ENCODE measurements at places on chromosomes 2 and 18.

DNA sequence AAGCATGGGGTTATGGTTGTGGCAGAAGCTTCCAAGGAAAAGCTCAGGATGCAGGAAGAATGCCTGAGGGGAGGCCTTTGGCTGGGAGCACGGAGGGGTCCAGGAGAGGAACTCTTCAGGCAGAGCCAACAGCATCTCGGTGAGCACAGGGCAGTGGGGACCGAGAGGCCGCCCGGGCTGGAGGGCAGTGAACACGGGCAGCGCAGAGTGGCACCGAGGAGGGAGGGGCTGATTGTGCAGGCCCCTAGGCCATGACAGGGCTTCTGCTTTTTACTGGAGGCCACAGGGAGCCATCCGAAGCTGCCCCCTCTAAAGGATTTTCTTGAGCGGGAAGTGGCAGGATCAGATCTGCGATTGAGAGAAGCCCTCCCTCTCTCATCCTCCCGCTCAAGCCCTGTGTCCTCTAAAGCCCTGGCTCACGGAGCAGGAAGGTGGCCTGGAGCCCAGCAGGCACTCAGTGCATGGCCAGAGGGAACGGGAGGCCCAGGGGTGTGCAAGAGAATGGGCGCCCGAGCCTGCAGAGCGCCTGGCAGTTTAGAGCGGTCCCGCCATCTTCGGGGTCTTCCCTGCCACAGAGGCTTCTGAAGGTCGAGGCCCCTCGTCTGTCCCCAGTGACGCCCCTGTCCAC is 110.0 kb upstream of the STON1 start:
- DNase-seq, result no peak

DNA sequence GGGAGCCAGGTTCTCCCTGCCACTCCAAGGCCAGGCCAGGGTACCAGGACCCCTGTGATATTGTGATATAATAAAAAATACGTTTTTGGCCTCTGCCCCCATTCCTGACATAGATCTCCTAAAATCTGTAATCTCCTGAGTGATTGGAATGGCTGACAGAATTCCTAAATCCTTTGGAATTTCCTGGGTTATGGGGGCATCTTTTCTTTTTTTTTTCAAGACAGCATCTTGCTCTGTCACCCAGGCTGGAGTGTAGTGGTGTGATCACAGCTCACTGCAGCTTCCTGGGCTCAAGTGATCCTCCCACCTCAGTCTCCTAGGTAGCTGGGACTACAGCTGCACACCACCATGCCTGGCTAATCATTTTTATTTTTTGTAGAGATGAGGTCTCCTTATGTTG is 26.2 kb upstream of the TUBB6 start:
- no peak for DNase-seq

DNA sequence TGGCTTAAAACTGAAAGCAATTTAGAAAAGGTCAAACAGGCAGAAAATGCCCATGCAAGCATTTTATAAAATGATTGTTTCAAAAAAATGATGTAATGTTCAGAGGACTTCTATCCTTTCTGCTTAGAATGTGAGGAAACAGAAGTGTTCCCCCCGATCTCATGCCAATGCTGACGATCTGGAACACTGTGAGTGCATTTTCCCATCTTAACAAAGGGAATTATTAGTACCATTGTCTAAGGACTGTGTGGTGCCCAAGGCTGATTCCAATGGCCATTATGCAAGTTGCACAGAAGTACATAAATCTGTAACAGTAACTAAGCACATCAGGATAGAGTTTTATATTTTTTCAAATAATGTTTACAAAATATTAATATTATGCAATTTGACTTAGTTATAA is 185.3 kb downstream of the MYT1L start:
- no peak for DNase-seq

GRCh38 chr18:659597-659996 is 2.1 kb downstream of the TYMS start:
- no peak for DNase-seq

GRCh38 chr2:69384618-69385081 is 2.4 kb downstream of the GFPT1 start:
- no peak for DNase-seq

DNA sequence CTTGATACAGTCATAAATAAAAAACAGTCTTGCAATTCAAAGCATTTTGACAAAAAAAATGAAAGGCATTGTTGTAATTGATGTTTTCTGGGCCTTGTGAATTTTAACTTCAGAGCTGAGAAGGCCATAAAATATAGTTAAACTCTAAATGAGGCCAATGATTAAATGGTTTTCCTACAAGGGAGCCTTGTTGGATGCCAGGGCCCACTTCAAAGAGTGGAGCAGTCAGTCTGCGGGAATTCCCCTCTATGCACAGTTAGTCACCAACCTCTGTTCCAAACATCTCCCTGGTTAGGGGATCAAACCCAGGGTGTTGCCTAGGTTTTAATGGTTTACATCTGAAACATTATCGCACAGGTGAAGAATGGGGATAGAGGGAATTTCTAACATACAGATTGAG is 143.4 kb downstream of the NCKAP5 start:
- DNase-seq, result no peak

GRCh38 chr18:6962571-6963451 is 154.8 kb downstream of the LAMA1 start:
- DNase-seq, result no peak

DNA sequence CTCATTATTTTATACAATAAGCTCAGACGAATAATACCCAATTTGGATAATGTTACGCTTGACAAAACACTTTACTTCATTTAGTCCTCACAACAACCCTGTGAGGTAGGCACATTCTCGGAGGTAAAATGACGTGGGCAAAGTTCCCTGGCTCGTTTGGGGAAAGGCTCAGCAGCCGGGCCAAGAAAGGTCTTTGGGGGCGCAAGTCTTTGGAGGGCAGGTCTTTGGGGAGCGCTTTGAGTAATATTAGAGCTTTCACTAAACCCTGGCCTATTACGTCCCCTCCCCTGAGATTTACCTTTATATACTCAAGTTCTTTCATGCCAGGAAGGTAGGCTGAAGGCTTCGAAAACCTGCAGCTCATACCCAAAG is 427 bp downstream of the RBKS start:
- DNase-seq, result no peak

DNA sequence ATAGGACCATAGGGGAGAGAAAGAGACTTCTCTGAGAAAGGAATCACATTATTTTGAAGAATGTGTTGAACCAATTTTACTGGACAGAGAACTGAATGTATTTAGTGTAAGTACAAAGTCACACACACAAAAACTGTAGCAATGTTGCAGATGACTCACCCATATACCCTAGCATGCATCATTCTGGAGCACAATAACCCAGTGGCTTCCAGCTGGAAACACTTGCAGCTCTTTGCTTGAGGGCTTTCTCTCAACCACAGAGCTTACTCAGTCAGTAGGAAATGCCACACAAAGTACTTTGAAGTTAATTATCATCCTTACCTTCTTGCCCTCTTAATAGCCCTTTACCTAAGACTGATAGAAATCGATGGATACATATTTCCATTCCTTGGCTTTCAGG is 760.0 kb upstream of the FSHR start:
- no peak for DNase-seq
